ENCODE measurements at places on chromosomes 12 and 14.

DNA sequence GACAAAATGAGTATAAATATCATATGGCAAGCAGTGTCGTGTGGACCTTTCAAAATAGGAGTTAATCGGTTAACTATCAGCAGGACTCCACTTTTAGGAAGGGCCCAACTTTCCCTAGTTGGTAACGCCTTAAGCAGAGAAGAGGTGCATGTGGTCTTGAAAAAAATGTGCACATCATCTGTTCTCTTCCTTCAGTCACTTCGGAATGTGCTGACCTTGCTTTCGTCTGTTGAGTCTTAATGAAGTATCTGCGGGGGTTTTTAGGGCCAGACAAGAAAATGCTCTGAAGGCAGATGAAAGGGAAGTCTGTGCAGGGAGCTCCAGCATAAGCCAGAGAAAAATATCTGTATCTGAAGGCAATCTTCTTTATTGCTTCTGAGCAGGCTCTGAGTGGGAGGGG is 185.2 kb downstream of the AEBP2 start:
- DNase-seq: no peak

DNA sequence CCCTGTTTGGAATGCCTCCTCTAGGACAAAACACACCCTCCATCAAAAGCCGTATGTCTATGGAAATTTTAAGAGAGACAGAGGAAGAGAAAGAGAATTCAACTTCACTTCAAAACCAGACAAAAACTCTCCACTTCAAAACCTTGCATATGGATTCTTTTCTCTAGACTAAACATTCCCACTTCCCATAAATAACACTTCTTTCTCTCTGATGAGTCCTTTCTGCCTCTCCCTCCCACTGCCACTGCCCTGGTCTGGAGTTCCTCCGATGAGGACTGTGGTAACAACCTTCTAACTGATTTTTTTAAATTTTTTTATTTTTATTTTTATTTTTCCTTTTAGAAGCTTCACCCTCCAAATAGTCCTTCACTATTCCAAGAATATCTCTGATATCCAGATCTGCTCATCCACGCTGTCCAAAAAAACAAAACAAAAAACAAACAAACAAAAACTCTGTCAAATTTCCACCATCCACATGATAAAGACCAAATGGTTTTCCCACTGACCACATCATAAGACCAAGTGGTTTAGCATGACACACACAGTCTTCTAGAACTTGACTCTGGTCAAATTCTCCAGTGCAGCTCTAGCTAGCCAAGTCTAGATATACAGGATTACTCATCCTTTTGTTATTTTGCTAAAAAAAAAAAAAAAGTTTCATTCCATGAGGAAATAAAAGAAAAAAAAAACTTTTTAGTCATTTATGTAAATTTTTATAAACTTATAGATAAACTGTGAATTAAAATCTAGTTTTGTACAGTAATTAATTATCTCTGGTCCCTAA is 256.0 kb downstream of the PPFIA2 start:
- DNase-seq: no peak

DNA sequence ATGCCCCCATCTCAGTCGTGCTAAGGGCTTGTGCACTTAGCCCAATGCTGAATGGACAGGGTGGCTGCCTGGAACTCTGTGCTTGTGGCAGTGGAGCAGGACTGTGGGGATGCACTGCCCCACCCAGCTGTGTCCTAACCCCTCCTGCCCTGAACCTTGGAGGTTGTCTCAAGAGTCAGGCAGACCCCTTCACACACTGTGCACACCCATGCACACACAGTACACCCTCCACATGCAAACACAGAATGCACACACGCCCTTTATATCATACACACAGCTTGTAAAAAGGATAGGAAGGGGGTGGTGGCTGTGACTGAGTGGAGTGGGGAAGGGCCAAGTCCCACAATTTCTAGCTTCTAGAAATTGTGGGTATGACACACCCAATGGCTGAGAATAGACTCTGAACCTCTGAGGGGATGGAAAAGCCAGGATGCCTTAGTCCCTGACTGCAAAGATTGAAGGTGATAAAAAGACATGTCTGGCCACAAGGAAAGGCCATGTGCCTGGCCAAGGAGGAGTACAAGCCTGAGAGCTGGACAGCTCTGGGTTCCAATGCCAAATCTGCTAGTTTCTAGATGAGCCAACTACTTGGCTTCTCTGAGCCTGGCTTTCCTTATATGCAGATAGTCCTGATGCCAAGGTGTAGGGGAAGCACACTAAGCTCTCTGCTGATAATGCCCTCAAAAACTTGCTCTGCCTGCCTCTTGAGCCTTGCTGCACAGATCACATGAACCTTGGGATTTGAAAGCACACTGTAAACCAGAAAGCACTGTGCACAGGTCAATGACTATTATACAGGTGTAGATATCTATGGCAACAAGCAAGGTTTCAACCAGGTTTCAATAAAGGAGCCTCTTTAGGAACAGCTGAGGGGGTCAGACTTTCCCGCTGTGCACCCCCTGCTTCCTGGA is 8.4 kb downstream of the KRT8 start:
- no peak for DNase-seq

DNA sequence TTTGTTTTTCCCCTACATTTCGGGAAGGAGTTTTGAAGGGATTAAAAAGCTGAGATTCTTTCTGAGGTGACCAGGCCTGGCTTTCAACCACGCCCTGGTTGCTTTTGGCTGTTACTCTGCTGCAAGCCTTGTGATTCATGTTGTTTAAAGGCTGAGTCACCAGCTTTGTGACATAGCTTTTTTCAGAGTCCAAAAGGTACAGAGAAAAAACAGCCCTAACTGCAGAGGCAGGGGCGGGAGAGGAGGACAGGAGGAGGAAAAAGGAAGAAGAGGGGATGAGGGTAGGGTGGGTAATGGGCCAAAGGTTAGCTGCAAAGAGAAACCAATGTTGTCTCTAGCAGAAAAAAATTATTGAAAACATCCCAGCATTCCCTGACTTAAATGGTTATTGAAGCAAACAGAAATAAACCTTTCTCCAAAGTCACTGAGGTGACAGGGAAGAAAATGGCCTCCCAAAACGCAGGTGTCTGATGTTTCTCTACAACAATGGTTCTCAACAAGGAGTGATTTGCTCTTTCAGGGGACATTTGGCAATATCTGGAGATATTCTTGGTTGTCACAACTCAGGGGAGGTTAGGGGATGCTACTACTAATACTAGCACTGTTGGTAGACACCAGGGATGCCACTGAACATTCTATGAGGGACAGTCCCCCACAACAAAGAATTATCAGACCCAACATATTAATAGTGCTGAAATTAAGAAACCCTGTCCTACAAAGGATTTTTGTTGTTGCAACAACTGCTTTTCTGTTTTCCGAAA is 2.1 kb upstream of the UBC start:
- peak; percentile 47 for DNase-seq

DNA sequence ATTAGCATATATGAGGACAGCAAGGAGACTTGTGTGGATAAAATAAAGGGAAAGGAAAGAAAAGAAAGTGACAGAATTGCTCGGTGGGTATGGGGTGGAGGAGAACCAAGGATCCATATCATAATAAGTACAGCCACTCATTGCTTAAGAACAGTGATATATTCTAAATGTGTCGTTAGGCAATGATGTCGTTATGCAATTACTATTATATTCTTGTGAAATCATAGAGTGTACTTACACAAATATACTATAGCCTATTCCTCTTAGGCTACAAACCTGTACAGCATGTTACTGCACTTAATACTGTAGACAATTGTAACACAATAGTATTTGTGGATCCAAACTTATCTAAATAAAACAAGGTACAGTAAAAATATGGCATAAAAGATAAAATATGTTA is 271.1 kb downstream of the CCER1 start:
- no peak for DNase-seq

GRCh38 chr12:14111230-14111865 is 129.9 kb upstream of the GRIN2B start:
- DNase-seq: no peak

DNA sequence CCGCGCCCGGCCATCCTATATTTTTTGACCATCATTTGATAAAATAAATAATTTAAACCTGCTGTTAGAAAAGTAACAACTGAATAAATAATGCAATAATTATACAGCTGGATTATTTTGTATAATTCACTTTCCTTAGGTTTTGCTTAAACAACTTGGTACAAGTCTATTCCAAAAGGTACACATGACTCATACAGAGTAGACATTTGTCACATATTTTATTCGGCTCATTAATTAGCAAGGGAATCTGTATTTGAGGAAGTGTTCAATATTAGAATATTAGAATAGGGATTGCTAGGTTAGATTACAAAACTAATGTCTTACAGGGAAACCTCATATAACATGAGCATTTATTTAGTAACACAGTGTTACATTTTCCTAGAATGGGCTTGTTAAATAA is 48.7 kb downstream of the ATP2A2 start:
- no peak for DNase-seq

DNA sequence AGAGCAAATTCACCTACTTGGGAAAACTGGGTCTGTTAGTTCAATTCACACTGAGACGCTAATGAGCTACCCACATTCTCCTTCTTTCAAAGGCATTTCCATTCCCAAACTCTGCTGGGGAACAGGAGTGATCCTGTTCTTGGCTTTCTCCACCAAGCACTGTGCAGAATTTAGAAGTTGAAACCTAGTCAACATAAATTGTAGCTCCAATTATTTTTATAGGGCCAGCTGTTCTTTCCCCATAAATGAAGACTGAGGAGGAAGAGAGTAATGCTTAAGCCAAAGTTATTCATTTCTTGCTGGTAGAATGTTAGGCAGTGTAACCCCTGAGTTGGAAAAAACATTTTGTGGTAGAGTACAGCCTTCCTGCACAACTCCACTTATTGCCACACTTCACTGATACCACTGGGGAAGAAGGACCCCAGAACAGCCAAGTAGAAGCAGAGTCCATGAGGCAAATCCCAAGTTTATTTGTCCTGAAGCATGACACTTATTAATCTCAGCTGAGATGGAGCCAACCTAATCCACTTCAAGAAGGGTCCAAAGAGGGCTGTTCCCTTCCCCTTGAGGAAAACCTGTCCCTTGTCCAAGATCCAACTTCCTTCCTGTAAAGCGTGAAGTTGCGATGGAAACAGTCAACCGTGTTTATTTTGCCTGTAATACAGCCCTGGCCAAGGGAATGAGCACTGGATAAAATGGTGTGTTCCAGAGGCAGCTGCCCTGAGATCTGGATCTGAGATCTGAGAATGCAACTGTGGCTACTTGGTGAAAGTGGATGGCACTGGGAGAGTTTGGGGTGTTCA is 151.8 kb downstream of the TBX5 start:
- no peak for DNase-seq

DNA sequence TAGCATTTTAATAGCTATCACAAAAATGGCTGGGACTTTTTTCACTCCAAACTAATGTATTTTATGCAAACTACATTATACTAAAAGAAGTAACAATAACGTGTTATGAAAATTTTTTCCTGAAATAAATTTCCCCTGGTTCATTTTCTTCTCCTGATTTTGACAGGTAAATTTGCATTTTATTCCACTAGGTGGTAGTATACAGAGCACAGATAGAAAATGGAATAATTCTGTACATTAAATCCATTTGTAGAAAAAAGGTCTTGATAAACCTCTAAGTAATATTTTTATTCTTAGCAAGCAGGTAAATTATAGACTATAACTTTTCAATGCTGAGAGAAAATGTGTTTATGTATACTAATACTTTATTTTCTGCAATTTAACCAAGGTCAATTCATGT is 96.5 kb downstream of the BCAT1 start:
- DNase-seq: no peak

DNA sequence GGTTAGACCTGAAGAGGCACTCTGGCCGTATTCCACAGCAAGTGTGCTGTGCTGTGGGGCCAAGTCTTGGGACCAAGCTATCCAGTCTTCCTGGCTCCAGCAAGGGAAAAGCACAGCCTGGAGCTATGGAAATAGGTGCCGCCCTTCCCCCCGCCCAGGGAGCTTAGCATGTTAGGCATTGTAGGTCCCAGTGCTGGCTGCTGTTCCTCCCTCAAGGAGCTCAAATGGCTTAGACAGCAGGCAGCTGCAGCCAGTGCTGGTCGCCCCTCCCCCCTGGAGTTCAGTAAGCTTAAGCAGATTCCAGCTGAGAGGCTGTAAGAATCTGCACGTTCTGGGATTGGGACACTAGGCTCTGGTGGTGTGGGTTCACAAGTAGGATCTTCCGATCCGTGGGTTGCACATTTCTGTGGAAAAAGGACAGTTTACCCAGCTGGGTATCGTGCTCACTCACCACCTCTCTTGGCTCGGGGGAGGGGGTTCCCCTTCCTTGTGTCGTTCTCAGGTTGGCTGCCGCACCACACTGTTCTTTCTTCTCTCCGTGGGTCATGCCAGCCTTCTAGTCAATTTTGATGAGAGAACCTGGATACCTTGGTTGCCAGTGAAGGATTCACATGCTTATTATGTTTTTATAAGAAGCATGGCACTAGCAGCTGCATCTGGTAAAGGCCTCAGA is 127.3 kb downstream of the CNTN1 start:
- DNase-seq: no peak
